ENCODE measurements at places on chromosomes 13 and 19.
A peak's percentile ranks its signal among the peaks of the same experiment; 100 is the strongest.

GRCh38 chr13:52405767-52406494 is at the start of gene THSD1:
Gene THSD1 (minus strand): TSS chr13:52406172. CDS start chr13:52402600, 3,572 bp downstream.
- peak; percentile 62 for DNase-seq

DNA sequence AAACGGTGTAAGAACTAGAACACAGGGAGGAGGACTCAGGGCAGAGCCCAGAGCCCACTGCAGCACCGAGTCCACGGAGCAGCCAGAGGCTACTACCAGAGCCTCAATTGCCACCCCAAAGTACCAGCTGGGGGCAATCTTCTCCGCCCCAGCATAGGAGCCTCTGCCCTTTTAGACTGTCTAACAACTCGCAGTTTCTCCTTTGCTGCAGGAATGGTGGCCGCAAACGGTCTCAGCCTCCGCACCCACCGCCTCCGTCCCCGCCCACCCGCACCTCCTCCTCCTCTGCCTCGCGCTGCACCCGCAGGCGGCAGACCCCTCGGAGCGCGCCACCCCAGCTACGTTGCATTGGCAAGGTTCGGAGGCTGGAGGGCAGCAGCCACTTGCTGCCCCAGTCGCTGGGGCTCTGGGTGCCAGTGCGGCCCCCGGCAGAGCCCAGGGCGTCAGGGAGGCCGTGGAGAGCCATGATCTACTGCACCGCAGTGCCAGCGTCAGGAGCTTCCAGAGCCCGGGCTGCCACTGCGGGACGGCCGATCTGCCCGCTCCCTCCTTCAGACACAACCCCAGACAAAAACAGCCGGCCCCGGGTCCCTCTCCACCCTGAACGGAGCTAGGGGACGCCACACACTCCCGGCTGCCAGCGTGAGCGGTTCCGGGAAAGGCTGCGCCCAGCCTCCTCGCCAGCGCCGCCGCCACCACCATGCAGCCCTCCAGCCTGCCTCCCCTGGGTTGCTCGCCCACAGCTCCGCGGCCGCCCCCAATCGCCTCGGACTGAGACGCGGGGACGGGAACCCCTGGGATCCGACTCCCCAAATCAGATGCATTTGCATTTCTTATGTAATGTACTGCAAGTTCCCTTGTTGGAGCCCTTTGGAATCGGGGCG is 1.8 kb downstream of the FGF14 start:
- DNase-seq: peak; percentile 75

- DNase-seq: no peak
Observed at GRCh38 chr19:32458500-32459123, 53.0 kb downstream of the DPY19L3 start.

GRCh38 chr13:33004511-33004910 is 11.7 kb upstream of the KL start:
- no peak for DNase-seq

GRCh38 chr19:18939922-18940768 is 872 bp downstream of the HOMER3 start:
- DNase-seq: peak; percentile 48

DNA sequence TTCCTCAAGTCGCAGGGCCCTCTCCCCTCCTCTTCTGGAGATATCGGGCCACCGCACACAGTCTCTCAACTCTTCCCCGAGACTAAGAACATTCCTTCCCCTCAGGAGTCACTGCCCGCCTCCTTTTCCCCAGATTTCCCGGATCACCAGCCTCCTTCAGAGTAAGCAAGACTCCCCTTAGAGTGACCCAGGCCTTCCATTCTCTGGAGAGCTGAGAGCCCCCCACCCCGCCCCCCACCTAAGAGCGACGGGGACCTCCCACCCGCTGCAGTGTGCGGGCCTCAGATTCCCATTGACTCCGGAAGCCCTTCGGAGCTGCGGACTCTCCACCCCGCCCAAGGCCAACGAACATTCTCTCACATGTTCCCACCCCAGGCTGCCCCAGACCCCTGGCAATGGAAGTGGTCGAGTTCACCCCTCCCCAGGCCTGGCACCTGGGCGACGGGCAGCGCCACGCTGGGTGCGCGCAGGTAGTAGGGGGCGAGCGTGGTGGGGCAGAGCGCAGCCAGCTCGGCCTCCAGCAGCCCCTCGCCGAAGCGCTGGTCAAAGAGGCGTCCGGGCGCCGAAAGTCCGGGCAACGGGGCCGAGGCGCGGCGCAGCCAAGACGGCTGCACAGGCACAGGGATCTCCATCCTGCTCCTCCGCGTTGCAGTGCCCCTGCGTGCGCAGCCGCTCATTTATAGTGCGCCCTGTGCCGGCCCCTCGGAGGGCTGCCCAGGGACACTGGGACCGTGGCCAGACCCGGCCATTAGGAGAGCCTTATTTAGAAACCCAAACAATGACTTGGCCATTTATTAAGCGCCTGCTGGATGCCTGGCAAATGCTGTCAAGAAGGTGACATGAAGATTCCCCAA is at the start of gene HSPB6:
TSS of gene HSPB6 (minus strand) at position 653 of the 854 bp plus-strand sequence. CDS start at position 632, 21 bp downstream.
- DNase-seq: peak; percentile 55

DNA sequence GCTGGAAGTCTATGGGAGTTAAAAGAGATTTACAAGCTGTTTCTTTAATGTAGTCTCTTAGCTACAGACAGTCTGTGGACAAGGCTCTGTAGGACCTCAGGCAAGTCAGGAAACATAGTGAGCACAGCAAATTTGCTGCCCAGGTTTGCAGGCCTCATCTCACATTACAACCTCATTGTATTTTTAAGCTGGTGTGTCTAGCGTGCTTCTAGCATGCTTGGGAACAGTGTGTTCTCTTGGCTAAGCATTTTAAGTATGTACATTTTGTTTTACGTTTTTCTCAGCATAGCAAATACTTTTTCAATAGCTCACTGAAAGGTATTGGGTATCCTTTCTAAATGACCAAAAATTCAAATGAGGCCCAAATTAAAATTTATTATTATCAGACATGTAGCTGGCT is 113.2 kb downstream of the STARD13 start:
- DNase-seq: no peak

DNA sequence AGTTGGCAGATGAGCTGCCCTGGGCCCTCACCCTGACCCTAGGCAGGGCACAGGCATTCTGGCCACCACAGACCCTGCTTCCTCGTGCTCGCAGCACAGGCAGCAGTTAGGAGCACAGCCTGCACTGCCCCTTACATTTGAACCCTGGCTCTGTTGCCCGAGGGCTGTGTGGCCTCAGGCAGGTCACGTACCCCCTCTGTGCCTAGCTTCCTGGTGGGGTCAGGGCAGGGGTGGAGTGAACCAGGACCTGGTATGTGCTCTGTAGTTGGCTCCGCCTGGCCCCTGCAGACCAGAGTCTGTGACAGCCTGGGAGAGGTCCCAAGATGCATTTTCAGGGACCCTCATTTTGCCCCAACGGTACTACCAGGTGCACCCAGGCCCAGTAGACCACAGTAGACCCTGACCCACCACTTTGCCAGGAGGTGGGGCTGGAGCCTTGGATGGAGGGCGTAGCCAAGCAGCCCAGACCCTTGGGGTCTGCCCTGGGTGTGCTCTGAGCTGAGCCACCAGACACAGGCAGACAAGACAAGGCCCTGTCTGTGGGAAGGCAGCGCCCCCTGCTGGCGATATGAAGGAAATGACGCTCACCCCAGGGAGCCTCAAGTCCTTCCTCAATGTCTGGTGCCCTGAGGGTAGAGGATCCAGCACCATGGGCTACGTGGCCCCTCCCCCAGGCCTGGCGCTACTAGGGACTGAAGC is 9.1 kb downstream of the LYL1 start:
- DNase-seq: peak; percentile 91

DNA sequence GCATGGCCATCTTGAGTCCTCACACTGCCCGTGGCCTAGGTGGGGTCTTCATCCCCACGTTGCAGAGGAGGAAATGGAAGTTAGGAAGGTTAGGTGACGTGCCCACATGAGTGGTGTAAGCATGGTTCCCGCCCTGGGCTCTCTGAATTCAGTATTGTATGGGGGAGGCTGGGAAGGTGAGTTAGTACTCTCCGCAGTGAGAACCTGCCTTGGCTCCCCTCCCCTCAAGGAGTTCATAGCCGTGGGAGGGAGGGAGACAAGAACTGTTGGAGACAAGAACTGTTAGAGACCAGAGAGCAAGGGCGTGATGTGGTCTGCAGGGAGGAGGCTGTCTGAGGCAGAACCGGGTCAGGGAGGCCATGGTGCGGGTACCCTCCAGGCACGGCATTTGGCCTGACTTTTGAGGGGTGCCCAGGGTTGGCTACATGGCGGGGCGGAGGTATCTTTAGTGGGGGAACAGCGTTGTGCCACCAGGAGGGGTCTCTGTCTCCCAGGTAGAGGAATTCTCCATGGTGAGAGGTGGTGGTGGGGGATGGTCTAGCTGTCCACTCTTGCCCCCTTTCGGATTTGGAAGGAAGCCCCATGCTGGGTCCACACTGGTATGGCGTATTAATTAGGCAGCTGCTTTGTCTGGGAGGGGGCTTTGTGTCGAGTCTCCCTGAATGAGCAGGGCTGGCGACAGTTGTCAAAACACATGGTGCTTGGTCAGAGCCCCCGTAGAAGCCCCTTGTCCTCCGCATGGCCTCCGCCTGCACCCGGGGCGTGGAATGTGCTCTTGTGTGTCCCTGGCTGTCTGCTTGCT is 45.8 kb downstream of the CAPN12 start:
- peak; percentile 85 for DNase-seq

DNA sequence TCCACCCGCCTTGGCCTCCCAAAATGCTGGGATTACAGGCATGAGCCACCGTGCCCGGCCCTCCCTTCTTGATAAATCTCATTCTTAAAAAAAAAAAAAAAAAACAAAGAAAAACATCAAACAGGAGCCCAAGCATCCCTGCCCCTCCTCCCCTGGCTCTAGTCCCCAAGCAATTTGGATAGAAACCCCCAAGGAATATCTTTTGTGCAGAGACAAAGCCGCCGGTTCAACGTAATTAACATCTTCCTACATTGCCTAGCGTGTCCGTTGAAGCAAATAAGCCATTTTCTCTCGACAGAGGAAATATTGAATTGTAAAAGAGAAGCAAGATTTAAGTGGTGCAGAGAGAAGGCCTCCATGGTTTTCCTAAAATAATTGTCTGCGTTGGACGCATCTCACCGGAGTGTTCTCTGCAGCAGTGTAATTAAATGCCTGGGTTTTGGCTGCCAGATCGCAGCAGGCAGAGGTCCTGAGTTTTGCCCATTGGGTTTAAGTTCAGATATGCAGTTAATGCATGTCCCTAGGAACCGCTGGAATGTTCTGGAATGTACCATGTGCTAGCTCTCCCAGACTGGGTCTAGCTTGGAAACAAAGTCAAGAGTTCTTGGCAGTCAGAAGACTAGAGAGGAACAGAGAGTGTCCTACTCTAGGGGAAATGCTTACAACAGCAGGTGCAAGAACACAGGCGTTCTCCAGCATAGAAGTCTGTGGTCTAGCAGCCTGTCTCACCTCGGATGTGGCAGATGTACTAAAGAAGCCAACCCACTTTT is 30.8 kb downstream of the PIN1 start:
- no peak for DNase-seq

GRCh38 chr13:37657134-37657533 is 58.6 kb upstream of the POSTN start:
- DNase-seq: no peak

GRCh38 chr19:41843371-41843770 is 1.1 kb downstream of the LYPD4 start:
- DNase-seq: no peak

DNA sequence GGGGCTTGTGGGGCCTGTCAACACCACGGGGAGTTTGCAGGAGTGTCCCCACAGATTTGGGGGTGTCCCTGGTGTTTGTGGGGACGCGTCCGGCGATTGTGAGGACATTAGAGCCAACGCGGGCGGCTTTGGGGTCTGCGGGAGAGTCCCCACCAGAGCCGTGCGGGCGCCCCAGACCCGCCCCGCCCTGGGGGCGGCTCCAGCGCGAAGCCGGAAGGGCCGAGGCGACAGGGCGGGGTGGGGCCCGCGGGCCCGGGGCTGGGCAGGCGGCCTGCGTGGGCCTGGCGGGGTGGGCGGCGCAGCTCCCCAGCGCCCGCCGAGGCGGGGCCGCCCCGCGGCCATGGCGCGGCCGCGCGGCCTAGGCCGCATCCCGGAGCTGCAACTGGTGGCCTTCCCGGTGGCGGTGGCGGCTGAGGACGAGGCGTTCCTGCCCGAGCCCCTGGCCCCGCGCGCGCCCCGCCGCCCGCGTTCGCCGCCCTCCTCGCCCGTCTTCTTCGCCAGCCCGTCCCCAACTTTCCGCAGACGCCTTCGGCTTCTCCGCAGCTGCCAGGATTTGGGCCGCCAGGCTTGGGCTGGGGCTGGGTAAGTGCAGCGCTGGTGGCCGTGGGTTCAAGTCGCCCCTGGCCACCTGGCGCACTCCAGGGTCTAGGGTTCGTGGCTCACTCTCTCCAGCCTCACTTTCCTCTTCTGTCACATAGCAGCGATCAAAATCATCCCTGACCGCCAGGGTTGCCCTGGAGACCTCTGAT is 10.3 kb downstream of the PDE4A start:
- DNase-seq: no peak

GRCh38 chr19:4199699-4200293 is 17.3 kb downstream of the ANKRD24 start:
- DNase-seq: no peak

- DNase-seq: no peak
Observed at GRCh38 chr13:106401081-106401480, 134.4 kb downstream of the EFNB2 start.

DNA sequence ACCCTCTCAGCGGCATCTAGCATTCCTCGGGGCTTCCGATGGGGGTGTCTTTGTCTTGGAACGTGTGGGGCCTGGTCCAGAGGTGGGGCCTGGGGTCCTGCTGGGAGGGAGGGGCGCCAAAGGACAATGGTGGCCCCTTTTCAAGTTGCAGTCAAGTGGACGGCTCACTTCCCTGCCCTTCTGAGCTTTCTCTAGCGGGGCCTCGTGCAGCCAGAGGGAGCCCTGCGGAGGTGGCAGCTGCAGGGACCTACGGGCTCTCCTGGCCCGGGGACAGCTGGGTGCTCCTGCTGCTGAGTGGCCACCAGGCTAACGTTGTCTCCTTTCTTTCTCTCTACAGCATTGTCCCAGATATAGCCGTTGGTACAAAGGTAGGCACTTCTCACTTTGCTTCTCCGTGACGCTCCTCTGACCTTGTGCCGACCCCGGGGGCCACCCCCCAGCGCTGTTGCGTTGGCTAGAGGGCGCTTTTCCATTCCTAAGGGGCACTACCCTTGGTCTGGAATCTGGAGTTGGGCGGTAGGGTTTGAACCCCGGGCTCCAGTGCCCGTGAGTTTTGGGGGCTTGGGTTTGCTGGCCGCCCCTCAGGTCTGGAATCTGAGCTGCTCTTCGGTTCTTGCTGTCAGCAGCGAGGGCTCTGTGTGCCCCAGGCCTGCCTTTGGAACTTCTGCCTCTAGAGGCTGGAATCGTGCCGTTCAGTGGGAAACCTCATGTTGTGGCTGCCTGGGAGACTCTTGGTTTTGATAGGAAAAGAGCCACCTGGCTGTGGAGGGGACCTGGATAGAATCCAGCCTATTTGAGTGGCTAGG is 2.0 kb downstream of the PTBP1 start:
- peak; percentile 53 for DNase-seq

GRCh38 chr19:13796301-13797057 is 1.2 kb downstream of the ZSWIM4 start:
- no peak for DNase-seq

- DNase-seq: peak; percentile 58
Observed at GRCh38 chr13:43787997-43788396, 1.2 kb upstream of the ENOX1 start.

DNA sequence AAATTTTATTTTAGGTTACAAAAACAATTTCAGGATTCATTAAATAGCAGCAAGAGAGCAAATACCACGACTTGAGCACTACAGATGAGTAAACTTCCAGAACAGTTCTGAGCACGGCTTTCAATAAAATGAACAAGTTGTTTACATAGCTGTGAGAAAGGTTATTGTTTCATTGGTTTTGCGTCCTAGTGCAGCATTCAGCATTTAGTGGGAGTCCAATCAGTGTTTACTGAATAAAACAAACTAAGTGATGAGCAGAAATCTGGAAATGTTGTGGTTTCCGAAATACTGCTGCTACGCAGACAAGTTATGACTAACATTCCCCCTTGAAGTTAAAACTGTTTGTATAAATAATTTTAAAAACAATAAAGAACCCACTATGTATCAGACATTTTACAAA is 251.5 kb upstream of the STARD13 start:
- no peak for DNase-seq

All from retina (tissue), 1 donor.